ENCODE measurements at places on chromosomes 6 and 20.
A peak's percentile ranks its signal among the peaks of the same experiment; 100 is the strongest.

- no peak for DNase-seq
Measured at GRCh38 chr20:47296950-47297349, 59.5 kb downstream of the ZMYND8 start.

GRCh38 chr6:114007516-114007915 is 36.6 kb upstream of the HDAC2 start:
- DNase-seq, result peak; percentile 55

- DNase-seq, result no peak
Measured at GRCh38 chr20:13283869-13284829, 63.1 kb downstream of the ISM1 start.

DNA sequence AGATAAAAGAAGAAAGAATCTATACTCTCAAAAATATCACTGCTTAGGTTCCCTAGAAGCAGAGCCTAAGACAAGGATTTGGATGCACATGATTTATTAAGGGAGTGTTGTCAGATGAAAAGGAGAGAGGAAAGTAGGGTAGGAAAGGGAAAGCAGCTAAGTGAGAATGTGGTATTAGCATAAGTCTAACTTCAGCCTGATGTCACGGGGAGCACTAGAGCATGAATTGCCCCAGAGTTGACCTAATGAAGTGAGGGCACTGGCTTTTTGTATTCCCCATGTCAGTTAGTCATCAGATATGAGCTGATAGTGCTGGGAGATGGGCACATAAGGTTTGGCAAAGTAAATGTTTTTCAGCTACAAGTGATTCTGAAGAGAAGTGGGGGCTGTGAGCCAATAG is 129.0 kb upstream of the THEMIS start:
- no peak for DNase-seq

GRCh38 chr6:142241061-142241460 is 60.7 kb upstream of the ADGRG6 start:
- DNase-seq, result no peak

DNA sequence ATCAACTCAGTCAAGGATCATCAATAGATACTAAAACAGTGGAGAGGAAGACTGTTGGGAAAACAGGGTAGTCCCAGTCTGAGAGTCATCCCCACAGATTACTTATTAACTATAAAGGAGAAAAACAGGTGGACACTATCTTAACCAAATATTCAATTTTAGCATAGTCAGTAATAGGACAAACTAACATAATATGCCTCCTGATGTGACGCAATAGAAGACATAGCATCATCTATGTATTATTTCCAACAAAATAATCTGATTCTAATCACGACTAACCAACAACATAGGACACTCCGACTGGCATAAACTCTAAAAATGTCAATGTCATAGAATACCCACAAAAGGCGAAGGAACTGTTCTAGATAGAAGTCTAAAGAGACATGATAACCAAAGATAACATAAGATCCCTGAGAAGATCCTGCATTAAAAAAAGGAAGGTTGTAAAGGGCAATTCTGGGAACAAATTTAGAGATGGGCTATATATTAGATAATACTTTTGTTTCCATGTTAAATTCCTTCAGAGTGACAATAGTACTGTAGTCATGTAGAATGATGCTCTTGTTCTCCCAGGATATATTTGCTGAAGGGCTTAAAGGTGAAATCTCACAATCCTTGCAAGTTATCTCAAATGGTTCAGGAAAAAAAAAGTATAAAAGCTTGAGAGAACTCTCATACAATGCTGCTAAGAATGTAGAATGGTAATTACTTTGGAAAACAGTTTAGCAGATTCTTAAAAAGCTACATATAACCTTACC is 28.9 kb downstream of the ILRUN start:
- no peak for DNase-seq

DNA sequence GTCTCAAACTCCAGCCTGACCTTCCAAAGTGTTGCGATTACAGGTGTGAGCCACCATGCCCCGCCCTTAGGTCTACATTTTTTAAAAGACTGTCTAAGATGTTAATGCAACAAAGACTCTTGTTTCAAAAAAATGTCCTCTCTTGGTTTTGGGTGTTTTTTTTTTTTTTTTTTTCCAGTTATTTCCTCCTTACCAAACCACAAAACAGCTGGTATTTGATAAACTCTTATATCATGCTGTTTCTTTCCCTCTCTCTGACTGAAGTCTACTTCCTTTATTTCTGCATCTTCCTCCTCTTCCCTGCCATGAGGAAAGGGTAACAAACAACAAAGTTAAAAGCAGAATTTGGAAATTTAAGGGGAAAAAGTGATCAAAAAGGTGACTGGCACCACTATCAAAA is 21.2 kb downstream of the STK38 start:
- no peak for DNase-seq

- no peak for DNase-seq
Measured at GRCh38 chr6:142507065-142507464, 205.3 kb downstream of the ADGRG6 start.

GRCh38 chr6:2969549-2969948 is 1.8 kb downstream of the SERPINB6 start:
- no peak for DNase-seq

DNA sequence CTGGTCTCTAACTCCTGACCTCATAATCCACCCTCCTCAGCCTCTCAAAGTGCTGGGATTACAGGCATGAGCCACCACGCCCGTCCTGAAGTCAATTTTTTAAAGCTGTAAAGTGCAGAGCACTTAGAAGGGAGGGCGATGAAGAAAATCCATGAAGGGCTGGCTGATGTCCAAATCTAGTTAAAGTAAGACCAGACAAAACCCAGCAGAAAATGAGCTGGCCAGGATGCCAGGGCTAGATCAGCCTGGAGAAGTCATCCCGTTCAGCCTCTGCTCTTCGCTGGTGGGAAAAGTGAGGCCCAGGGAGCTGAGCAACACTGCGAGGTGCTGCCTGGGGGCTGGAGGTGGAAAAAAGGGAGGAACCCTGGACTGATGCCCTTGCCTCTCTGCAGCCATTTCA is 3.1 kb downstream of the BPIFB4 start:
- no peak for DNase-seq

GRCh38 chr20:371755-372542 is 8.6 kb upstream of the TRIB3 start:
- no peak for DNase-seq
